ENCODE measurements at places on chromosomes 2 and 18.

- DNase-seq, result no peak
These were observed 677.5 kb downstream of the NYAP2 start for GRCh38 chr2:226077031-226077430.

- DNase-seq, result no peak
These were observed 56.6 kb downstream of the SYT4 start for GRCh38 chr18:43220691-43221090.

DNA sequence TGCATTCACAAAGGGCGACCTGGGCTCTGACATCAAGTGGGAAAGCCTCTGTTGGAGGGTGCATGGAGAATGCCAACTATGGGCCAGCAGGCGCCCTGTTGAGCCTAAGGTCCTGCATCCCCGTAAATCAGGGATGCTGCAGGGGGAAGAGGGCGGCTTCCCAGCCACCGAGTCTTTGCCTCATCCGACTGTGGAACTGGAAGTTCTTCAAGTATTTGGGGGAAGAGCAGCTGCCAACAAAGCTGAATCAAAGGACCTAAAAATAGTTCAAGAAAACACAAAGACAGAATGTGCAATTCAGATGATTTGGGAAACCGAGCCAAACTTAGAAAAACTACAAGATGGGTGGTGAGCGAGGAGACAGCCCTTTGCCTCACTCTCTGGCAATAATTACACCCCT is 281.1 kb upstream of the MGAT5 start:
- DNase-seq, result no peak

- DNase-seq, result peak; percentile 95
These were observed 72.0 kb upstream of the ZCCHC2 start for GRCh38 chr18:62450546-62451410.

DNA sequence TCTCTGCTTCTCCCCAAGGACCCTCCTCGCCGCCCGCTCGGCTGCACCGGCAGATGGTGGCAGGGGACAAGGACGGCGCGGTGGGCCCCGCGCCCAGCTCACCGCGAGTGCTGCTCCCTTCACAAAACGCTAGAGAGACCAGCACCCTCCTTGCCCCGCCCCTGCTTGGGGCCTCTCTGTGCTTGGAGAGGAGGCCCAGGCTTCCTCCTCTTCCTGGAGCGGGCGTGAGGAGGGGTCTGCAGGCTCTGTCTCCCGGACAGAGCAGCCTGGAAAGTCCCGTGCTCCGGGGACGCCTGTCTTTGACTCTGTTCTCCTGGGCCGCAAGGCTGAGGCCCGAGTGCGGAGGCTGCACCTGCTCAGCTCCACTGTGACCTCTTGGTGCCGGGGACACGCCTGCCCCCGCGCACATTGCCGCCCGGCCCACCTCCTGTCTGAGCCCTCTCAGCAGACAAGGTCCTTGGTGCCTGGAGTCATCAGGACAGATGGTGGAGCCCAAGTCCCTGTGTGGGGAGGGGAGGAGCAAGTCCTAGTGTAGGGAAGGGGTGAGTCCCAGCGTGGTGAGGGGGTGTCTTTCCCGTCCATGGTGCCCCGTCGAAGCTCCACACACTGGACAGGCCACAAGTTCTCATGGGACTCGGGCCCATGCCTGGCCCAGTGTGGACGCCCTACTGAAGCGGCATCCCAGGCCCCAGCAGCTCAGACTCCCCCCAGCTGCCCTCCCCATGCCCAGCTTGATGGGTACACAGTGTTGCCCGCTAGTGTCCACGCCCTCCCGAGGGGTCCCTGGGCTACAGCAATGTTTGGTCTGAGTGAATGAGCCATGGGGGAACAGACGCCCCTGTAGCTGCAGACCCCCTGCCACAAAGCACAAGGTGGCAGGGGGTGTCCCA is 33.8 kb downstream of the RTP5 start:
- DNase-seq, result no peak

GRCh38 chr2:25453199-25453905 is 111.6 kb upstream of the DNMT3A start:
- DNase-seq, result peak; percentile 40

- DNase-seq, result peak; percentile 6
These were observed 166.1 kb upstream of the RAB6C start for GRCh38 chr2:129813404-129813803.

- DNase-seq, result peak; percentile 59
These were observed 18.6 kb upstream of the KLF7 start for GRCh38 chr2:207184348-207184747.

GRCh38 chr18:13635046-13635445 is 91.3 kb downstream of the FAM210A start:
- DNase-seq, result no peak

DNA sequence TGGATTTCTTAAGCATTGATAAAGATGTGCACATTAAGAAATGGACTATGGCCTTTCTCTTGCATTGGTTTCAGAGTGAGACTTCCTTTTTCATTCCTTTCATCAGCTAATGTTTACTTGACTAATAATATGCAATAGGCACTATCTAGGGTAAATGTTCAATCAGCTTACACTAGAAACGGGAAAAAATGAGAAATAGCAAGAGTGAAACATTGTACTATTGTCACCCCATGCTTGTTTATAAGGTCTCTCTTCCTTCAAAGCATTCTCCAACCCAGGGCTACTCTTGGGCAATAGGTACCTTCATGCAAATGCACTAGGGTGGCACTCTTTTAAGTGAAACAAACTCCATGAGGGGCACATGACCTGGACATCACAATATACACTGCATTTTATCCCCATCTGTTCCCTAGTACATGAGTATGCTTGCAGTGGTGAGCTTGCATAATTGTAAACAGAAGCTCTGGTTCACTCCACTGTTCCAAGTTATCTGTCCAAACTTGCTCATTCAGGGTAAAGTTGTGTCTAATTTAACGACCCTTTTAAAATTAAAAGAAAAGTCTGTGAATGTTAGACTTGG is 402.3 kb downstream of the ERBB4 start:
- DNase-seq, result no peak

GRCh38 chr18:12239431-12239830 is 14.7 kb upstream of the CIDEA start:
- DNase-seq, result no peak

GRCh38 chr18:46464926-46465655 is 191.9 kb downstream of the LOXHD1 start:
- no peak for DNase-seq

DNA sequence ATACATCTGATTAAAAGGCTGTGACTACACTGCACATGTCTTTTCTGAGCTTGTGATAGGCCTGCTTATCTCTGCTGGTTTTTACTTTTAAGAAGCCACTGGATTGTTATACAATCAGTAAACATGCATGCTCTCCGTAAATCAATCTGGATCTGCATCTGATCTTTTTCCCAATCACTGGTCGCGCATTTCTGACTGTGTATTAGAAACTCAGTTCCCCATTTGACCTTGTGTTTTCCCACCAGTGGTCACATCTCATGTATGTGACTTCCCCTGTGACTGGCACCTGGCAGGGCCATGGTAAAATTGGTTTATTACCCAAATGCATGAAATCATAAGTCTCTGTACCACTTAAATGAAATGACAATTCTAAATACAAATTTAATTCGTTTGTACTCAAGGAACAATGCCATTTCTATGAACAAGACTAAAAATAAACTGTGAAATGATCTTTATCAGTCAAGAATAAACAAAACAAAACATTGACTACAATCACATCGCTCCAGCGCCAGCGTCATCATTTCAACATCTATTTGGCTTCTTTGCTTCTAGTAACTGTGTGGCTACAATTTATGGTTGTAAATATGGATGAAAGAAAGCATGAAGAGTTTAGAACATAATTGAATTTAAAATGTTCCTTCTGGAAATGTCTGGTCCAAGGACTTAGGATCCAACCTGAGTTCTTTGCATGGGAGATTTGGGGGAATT is 396.6 kb upstream of the TRIB2 start:
- DNase-seq, result no peak

DNA sequence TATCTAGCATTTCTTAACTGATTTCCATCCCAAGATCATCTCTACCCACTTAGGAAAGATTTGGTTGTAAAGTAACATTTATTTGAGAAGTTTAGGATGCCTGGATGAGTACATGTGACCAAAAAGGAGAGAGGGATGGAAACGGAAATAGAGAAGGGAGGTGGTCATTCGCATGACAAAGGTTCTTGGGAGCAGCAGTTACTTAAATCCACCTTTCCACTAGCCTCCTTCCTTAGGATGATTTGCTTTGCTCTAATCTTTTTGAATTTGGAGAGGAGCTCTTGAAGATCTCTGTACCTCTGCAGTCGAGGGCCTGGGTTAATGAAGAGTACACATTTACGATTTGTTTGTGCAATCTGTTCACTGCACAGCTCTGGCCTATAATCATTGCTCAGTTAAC is 623.5 kb downstream of the EPHA4 start:
- DNase-seq, result no peak

- DNase-seq, result peak; percentile 21
These were observed 32.3 kb downstream of the MAP3K2 start for GRCh38 chr2:127355407-127356008.

- DNase-seq, result no peak
These were observed 1.7 kb downstream of the CDK15 start for GRCh38 chr2:201808027-201808426.

DNA sequence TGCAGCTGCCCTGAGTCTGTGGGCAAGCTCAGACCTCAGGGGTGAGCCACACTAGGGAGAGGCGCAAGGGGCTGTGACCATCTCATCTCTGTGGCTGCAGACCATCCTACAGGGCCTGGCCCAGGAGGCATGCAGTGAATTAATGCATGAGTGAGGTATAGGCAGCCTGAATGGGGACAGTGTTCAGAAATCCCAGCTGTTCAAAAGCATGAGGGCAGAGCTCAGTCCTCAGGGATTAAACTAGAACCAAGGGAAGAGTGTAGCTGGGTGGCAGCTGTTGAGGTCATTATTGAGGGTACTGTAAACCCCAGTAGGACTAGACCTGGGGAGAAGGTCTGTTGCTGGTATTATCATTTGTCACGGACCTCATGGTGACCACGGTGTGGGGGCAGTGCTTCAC is 17.0 kb downstream of the TMEM177 start:
- no peak for DNase-seq

- DNase-seq, result no peak
These were observed 95.3 kb downstream of the COPS8 start for GRCh38 chr2:237180987-237181386.
